ENCODE measurements at places on chromosomes 2 and 18.

DNA sequence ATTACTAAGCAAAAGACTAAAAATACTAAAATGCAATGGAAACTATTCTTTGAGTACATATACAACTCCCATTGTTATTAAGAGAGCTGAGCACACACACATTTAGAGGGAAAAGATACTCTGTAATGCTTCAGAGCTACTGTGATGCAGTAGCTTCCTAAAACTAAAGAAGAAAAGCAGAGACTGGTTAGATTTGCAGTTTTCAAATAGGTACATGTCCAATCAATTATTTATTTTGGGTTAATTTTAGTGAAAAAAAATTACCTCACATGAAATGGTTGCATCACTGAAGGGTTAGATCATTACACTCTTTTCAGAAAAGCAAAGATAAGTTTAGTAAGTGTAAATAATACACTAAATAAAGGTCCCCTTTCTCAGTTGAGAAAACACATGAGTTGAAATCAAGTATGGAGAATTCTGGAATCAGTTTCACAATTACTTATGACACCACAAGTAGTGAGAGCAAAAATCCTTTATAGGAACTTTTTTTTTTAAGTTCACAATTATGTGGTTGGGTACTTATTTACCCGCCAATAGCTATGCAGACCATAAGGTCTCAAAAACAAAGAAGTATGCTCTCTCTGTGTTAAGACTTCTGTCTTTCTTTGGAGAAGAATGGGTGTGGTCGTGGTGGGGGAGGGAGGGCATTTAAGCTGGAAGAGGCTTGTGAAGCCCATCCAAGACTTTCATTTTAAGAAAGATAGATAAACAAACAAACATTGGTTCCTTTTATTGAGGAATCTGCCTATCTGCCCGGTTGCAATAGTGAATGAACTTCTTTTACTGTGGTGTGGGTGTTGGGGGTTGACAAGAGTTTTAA is 25.3 kb upstream of the SERTAD2 start:
- DNase-seq: peak; percentile 25

DNA sequence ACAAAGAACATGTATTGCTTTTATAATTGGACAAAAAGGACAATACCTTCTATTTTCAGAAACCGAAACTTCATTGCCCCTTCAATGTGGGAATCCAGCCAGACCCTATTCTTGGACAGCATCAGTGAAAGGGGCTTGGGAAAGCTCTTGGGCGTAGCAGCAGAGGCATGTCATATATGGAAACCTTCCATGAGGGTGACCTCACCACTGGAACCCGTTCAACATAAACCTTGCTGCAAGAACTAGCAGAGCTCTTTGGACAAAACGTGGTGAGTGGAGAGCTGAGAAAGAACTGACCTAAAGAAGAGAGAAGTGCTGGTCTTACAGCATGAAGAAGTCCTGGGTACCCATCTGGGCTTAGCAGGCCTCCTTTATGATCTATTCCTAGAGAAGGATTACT is 22.7 kb upstream of the ACTG2 start:
- no peak for DNase-seq

- DNase-seq: no peak
These were observed 353.6 kb upstream of the FSIP2 start for GRCh38 chr2:185384822-185385560.

- no peak for DNase-seq
These were observed 29.2 kb upstream of the UXS1 start for GRCh38 chr2:106223347-106223746.

All from HAP-1 (cell line).